ENCODE measurements at places on chromosomes 5 and 9. TPM values are rescaled to one million over a fixed set of nuclear protein-coding genes. Genes with fewer than 3 reads are reported as not detected.

Gene PCDHB2
- 3.0 TPM for total RNA-seq

Gene SPATA31C1
- not detected for total RNA-seq

Gene MEIKIN
- total RNA-seq = 4.0 TPM

Gene HSD17B3
- total RNA-seq = 0.78 TPM

Gene ZCCHC10
- total RNA-seq = 12.5 TPM

Gene QRFP
- not detected for total RNA-seq

Gene LCN9
- not detected for total RNA-seq

Gene ADAMTS12
- total RNA-seq = 2.6 TPM

Gene ADAMTS13
- total RNA-seq = 1.8 TPM

Gene MARCOL
- total RNA-seq = not detected

Gene HK3
- 3.4 TPM for total RNA-seq

Gene TLE1
- 62.5 TPM for total RNA-seq

Gene CDH10
- total RNA-seq = not detected

Gene TRPM3
- 0.27 TPM for total RNA-seq

Gene FEM1C
- 73.9 TPM for total RNA-seq

Gene CAST
- total RNA-seq = 347 TPM

Gene TMEM252
- total RNA-seq = not detected

Gene TXNDC8
- not detected for total RNA-seq

Gene TPPP
- total RNA-seq = 28.6 TPM

Gene ADGRV1
- 0.67 TPM for total RNA-seq

Gene PAEP
- total RNA-seq = not detected

Gene IGFBPL1
- total RNA-seq = 3.2 TPM

Gene UHRF2
- total RNA-seq = 56.3 TPM

Gene C5orf63
- total RNA-seq = 0.89 TPM

Gene TAF1L
- not detected for total RNA-seq

Gene TOR2A
- total RNA-seq = 7.7 TPM

Gene SIT1
- 1.6 TPM for total RNA-seq

Gene TSLP
- 0.96 TPM for total RNA-seq

Gene TRIM14
- 12.5 TPM for total RNA-seq

Gene GZMA
- total RNA-seq = not detected

Gene OSTF1
- total RNA-seq = 37.6 TPM

Gene ABLIM3
- total RNA-seq = 14.8 TPM

Gene SLC6A3
- total RNA-seq = not detected

Gene SLC4A9
- total RNA-seq = not detected

Gene OR1Q1
- total RNA-seq = not detected

Gene RAPGEF1
- 71.5 TPM for total RNA-seq

Gene SAPCD2
- 1.3 TPM for total RNA-seq

Gene ZNF483
- total RNA-seq = 15.7 TPM

Gene SMIM3
- 53.5 TPM for total RNA-seq

Gene FAF2
- 25.3 TPM for total RNA-seq

Gene PCDHGA3
- total RNA-seq = 1.3 TPM

Gene IFNB1
- total RNA-seq = not detected

Measured in gastroesophageal sphincter (tissue), 4 donors.